Activated CD4-positive, alpha-beta T cell treated with anti-CD3 and anti-CD28 coated beads, Interleukin-2, Interleukin-4, amounts not matched to agents 100 ng/mL and 50 ng/mL, durations not matched to agents 16 hours and 8 hours (primary cell): ENCODE measurements at places on chromosomes 4 and X.

DNA sequence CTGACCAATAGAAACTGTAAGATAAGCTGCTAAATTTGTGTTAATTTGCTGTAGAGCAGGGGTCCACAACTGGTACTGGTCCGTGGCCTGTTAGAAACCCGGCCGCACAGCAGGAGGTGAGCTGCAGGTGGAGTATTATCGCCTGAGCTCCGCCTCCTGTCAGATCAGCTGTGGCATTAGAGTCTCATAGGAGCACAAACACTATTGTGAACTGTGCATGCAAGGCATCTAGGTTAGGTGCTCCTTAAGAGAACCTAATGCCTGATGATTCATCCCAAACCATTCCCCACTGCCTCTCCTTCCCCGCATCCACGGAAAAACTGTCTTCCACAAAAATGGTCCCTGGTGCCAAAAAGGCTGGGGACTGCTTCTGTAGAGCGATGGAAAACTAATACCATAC is 19.7 kb downstream of the FBXW7 start:
- no peak for DNase-seq

GRCh38 chr4:20538905-20539304 is 161.4 kb upstream of the PACRGL start:
- DNase-seq = no peak

DNA sequence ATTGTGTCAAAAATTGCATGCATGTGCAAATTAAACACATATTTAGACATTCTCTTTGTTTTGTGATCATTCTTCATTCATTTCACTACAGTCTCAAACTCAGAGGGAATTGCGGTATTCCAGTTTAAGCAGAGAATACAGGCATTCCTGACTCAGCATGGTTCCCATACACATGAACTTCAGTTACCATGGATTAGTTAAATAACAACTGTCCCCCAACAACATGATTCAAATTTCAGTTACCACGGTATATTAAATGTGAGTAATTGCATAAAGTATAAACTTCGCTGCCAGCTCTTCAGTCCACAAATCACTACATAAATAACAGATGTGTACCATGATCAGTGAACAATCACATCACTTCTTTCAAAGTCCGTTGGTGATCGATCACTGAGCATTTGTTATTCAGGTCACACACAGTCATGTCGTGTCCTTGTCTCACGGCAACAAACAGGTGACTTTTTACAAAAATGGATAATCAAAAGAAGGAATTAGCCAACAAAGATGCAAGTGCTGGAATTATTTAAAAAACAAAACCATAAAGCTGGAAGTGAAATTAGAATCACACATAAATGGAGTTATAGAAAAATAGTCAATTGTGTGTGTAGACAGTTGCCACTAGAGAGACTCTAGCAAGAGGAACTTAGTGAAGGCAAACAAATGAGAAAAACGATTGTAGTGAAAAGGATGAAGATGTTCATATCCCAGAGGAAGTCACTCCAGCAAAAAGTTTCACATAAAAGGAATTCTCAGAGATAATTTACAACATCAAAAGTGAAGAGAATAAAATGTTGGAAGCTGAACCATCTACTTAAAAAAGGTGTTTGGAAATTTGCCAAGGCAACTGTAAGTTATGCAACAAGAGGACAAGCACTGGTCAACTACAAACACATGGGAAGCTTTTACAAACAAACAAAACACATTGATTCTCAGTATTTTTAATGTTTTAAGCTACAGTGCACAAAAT is 138.6 kb upstream of the SMARCAD1 start:
- no peak for DNase-seq

GRCh38 chr4:162849937-162850336 is 316.8 kb downstream of the NAF1 start:
- DNase-seq = no peak

GRCh38 chr4:188455062-188455752 is 316.0 kb downstream of the TRIML1 start:
- DNase-seq = no peak

DNA sequence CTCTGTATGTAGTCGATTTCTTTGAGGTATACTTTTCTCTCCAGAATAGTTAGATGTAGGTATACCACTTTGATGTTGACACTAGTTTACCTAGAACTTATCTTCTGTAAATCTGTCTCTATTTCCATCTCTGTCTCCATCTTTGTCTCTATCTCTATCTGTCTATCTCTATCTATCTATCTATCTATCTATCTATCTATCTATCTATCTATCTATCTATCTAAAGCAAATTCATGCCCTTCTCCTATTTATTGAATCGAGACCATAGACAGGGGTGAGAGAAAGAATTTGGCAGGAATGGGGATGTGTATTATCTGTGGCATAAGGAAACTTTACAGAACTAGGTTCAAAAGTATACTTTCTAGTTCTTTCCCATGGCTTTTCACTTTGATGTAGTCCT is 21.4 kb downstream of the HPRT1 start:
- DNase-seq = no peak

GRCh38 chr4:27066591-27066990 is 205.9 kb downstream of the STIM2 start:
- no peak for DNase-seq

DNA sequence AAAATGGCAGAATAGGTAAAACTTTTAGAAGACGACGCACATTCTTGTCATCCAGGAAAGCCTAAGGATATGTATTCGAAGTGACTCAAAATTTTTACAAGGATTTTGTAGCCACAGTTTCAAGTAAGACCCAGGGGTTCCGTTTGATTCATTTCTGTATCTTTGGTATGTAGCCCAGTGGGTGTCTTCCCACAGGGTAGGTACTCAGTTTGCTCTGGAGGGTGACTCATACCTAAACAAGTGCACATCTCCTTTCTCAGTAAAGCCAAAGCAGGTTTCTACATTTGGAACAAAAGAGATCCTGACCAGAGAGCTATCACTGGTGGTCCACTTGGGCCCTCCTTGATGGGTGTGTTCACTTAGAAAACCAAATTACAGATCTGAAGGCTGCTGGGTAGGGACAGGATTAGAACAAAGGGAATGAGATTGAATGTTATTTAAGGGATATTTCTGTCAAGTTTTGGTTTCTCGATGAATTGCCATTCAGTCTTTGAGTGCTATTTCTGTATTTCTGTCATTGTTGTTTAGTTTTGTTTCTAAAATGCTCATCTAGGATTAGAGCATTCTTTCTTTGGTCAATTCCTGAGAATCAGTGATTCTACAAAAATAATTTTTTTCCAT is 56.1 kb downstream of the PLS3 start:
- DNase-seq = peak; percentile 74

DNA sequence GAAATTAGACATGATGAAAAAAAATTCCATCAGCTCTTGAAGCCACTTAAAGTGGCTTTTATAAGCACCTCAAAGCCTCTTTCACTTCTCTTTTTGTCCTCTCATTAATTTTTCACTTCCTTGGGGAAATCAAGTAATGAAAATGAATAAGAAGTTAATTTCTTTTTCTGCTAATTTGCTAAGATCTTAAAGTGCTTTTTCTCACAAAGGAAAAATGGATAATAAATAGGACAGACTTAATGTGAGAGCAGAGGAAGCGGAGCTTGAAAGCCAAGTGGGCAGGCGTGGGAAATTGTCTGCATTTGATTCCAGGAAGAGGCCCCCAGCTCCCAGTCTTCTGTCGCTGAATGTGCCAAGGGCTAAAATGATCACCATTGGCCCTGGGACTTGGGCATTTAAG is 28.6 kb downstream of the CDS1 start:
- no peak for DNase-seq

DNA sequence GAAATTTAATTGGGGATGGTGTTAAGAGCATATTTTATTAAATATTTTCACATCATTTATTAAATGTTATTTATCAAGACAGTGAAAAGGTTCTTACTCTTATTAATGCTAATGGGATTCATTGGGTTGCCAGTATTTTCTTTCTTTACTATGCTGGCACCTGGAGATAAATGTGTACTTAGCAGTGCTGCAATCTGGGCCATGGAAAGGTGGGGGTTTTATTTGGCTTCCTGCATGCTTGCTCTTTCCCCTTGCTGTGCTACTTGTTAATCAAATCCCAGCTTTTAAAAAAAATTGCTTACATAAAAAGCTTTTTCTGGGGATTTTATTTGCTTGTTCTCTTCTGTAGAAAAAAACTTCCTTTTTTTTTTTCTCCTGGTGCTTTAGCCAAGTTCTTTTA is 48.3 kb downstream of the ZAR1 start:
- no peak for DNase-seq

GRCh38 chr4:187286525-187286924 is 562.9 kb upstream of the FAT1 start:
- DNase-seq = no peak

DNA sequence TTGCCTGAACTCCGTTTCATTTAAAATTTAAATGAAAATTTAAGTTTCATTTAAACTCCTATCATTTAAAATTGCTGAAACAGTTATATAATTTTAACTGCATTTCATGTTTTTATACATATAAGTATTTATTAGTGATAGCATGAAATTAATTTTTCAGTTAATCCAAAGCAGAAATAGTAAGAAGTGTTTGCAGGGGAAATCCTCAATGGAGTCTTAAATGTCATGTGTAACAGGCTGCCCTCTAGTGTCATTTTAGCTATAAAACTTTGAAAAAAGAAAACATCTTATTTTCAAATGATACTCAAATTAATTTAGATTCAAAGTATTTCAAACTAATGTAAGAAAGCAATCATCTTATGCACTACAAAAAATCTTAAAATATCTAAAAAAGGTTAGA is 27.2 kb downstream of the TAPT1 start:
- DNase-seq = no peak

DNA sequence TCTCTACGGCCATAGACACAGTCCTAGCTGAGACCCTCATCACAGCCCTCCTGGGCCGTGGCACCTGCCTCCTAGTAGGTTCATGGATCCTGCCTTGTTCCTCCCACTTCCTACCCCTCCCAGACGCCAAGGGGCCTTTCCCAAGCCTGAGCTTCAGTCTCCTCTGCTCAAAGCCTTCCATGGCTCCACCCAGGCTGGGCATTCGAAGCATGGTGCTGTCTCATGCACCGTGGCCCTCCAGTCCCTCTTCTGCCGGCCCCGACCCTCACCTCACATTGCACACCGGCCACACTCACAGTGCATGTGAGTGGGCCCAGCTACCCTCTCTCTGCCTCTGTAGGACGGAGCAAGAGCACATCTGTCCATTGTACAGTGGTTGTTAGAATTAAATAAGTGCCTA is 21.7 kb upstream of the KIAA0232 start:
- no peak for DNase-seq

- no peak for DNase-seq
These were observed 37.9 kb downstream of the WDR1 start for GRCh38 chr4:10078481-10079233.

- DNase-seq = no peak
These were observed 289.7 kb downstream of the DKK2 start for GRCh38 chr4:106746451-106746850.

DNA sequence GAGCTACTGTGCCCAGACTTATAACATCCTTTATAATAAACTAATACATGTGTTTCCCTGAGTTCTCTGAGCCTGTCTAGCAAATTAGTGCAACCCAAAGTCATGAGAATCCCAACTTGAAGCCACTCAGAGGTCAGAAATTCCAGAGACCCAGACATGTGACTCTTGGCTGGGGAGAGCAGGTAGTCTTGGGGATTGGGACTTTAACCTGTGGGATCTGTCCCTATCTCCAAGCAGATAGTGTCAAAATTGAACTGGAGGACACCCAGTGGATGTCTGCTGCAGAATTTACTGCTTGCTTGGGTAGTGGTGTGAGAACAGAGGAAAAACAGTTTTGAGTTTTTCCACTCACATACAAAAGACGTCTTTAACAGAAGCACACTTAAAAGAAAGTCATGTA is 26.4 kb downstream of the ELOVL6 start:
- no peak for DNase-seq

DNA sequence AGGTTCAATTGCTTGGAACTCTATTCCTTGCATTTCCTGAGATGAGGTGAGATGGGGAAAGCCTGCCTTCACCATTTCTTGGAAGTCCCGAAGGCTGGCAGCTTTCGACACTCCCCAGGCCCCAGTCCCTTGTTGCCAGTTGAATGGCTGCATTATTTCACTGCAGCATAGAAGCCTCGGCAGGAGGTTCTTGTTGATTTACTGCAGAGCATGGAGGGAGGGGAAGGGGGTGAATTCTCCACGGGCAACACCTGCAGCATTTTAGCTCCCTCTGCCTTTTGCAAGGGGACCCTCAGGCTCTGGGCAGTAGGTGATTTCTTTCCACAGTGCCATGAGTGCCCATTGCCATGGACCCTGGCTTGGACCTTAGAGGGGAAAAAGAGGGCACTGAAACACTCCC is 10.7 kb upstream of the BCLAF3 start:
- DNase-seq = no peak

DNA sequence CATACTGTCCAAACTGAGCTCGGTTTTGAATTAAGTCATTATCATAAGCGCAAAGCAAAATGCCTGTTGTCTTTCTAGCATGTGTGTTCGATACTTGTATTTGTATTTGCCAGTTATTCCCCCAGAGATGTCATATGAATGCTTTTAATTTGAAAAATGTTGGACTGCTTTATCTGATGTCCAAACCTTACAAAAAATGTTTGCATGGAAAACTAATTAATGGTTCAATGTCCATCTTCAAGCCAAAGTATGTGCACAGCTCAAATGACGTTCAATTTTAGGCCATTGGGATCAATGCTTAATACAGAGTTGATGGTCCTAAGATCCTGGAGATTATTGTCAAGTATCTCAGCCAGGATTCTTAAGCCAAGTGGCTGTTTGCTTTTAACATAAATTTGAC is 17.2 kb upstream of the HPGDS start:
- DNase-seq = no peak

GRCh38 chr4:122152711-122153226 is 638 bp downstream of the BLTP1 start:
- peak; percentile 12 for DNase-seq

GRCh38 chrX:13050151-13050550 is 5.7 kb upstream of the FAM9C start:
- DNase-seq = no peak

GRCh38 chr4:11408233-11408967 is 20.3 kb downstream of the HS3ST1 start:
- no peak for DNase-seq

- no peak for DNase-seq
These were observed 66.5 kb downstream of the DMP1 start for GRCh38 chr4:87716371-87717265.

GRCh38 chr4:102563000-102563399 is 61.8 kb downstream of the NFKB1 start:
- DNase-seq = no peak

- DNase-seq = no peak
These were observed 1015.7 kb downstream of the FSTL5 start for GRCh38 chr4:161148051-161148450.

DNA sequence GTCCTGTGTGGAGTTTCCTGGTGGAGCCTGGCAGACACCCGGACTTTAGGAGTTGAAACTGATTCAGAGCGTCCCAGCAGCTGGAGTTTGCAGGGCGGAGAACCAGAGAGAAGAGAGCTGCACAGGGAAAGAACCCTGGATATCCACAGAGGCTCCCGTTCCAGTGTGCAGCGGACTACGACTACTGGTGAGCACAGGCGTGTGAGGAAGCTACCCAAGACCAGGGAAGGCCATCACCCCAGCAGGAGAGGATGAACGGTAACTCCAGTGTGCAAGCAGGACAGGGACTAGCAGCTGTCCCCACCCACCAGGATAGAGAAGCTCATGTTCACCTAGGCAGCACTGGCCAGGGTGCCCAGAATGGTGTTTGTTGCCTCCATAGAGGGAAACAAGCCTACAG is 2.3 kb downstream of the LAGE3 start:
- no peak for DNase-seq

GRCh38 chrX:96387801-96388200 is 296.8 kb upstream of the DIAPH2 start:
- no peak for DNase-seq

- no peak for DNase-seq
These were observed 29.9 kb downstream of the TRMT2B start for GRCh38 chrX:101022020-101022419.
